ENCODE measurements at places on chromosomes 6 and 20. TPM values are rescaled to one million over a fixed set of nuclear protein-coding genes. Genes with fewer than 3 reads are reported as not detected.

DNA sequence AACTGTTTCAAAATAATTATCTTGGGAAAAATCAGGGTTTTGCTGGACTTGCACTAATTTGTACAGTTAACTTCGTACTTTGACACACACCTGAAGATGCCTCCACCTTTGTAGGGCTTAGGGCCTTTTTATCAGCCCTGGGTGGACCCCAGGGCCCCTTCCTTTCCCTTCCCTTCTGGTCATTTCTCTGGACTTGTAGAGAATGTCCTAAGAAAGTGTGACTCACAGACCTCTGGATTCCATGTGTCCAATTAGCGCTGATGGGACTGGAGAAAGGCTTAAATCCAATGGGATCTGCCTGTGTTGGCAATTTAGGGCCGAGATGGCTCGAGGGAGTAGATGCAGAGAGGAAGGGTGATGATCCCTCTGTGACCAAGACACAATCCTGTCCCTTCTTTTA, 9.3 kb downstream of the TRIM15 start:
- DNase-seq, result no peak

DNA sequence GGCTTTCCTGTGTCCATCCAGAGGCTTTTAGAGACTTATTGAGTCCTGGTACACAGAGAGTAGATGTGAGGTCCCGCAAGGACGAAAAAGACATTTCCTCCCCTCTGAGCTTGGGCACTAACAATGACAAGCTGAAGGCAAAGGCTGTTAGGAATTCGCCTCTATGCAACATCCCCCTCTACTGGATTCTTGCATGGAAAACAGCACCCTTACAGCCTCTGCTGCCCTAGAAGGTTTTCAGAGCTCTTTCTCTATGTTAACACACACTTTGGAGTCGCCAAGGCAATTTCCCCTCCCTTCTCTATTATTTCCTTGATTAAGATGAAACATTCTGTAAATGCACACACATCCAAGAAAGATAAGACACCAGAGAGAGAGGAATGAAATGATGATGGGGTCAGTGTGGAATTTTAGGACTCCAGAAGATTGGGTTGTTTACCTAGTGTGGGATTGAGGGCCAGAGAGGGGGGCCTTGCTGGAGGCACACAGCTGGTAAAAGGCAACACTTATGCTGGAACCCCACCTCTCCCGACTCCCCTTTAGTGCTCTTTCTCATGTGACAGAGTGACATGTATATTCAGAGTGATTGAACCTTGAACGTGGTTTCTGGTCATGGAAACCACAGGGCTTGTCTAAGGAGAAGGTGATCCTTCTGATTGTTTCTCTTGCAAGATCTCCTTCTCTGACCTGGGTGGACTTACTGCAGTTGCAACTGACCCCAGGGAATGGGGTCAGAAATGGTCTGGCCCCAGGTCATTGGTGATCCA, 300.7 kb downstream of the CLIC5 start:
- DNase-seq, result no peak

TP53TG5 gene
- 0.82 TPM for total RNA-seq

DNA sequence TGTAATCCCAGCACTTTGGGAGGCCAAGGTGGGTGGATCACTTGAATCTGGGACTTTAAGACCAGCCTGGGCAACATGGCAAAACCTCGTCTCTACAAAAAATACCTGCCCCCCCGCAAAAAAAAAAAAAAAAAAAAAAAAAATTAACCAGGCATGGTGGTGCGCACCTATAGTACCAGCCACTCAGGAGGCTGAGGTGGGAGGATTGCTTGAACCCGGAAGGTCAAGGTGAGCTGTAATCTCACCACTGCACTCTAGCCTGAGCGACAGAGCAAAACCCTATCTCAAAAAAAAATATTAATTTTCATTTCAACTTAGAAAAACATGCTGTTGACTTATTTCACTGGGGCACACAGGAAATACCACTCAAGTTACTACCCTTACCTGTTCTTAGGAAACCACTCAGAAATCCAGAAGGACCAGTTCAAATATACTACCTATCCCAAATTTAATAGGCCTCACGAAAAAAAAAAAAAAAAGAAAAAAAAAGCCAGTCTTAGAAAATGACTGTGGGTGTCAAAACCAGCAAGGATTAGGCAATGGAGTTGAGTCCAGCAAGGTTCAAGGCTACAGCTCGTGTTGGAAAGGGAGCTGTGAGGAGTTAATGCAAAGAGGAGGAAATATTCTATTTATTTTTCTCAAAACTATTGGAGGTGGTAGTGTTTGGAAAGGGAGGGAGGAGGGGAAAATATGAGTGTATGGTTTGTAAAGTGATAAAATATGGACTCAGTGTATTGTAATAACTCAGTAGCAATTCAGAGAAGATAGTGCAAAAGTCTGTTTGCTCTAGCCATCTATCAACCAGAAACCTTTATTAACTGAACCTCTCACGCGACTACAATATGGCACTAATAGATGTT, 33.9 kb upstream of the PIM1 start:
- DNase-seq, result no peak

GRCh38 chr6:155676346-155676745, 220.7 kb upstream of the NOX3 start:
- no peak for DNase-seq

- no peak for DNase-seq
Observed at GRCh38 chr6:15593798-15594197, 69.0 kb downstream of the DTNBP1 start.

All from right cardiac atrium (tissue), 5 donors.